ENCODE measurements at places on chromosomes 7 and 10. TPM values are rescaled to one million over a fixed set of nuclear protein-coding genes. Genes with fewer than 3 reads are reported as not detected.

The CYP2C19 gene
- 0.53 TPM for total RNA-seq

The ABCC2 gene
- total RNA-seq: 0.82 TPM

The MASTL gene
- 50.4 TPM for total RNA-seq

The SUMF2 gene
- total RNA-seq: 133 TPM

All from activated CD4-positive, alpha-beta memory T cell treated with anti-CD3 and anti-CD28 coated beads for 36 hours (primary cell).